ENCODE measurements at places on chromosomes 6 and 20.
A peak's percentile ranks its signal among the peaks of the same experiment; 100 is the strongest.

DNA sequence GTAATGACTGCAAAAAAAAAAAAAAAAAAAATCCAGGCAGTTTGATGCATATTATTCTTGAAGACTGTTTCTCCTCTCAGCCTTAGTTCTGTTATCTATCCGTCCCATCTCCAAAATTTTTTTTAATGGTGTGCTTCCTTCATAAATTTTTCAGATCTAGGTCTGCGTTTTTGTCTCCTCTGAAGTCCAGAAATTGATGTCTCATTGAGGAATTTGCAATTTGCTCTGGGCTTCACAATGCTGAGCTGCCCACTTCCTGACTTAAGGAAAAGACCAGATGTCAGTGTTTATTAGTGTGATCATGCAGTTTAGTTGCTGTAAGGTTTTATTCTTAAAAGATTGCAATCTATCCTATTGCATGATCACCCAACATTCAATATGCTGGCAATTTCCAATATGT, 297.6 kb downstream of the ZNF217 start:
- DNase-seq = no peak

DNA sequence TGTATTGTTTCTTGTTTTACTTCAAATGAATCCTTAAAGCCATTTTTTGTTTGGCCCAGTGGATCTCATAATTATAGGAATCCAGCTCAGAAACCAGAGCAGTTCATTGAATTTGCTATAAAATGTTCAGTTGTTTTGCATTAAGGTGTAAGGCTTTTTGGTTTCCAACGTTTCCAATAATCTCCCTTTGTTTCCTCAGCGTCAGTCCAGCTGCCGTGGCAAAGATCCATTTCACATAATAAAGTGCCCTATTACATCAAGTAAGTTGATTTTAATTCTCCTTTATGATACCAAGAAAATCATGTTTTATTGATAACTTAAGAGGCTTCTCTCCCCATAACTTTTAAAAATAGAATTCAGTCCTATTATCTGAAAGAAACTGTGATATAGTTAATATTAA, 472.6 kb downstream of the UTRN start:
- DNase-seq = no peak

GRCh38 chr6:149888093-149888492, 9.8 kb downstream of the RAET1E start:
- no peak for DNase-seq

DNA sequence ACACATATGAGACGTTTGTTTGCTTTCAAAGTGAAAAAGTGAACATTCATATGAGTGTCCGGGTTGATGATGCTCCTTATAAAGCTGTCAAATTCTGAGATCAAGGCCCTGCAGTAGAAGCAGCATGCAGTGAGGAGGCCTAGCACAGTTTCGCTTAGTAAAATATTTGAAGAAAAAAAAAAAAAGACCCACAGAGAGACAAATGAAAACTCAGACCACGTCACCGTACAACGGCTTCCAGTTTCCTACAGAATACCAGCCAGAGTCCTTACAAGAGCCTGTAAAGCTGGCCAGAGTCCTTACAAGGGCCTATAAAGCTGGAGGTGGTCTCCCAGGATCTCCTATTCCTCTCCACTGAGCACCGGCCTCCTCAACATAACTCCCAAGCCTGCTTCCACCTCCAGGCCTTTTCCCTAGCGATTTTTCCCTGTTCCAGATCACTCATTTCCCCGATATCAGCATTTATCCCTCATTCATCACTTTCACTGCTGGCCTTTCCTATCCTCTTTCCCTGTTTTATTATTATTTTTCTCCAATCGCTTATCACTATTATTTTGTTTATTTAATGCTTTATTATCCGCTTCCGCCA, 1.5 kb upstream of the HMGN4 start:
- peak; percentile 17 for DNase-seq

GRCh38 chr20:1190847-1191246, 6.1 kb upstream of the TMEM74B start:
- DNase-seq = no peak

All from amygdala (tissue), 56 donors.